ENCODE measurements at places on chromosomes 7 and 10. TPM values are rescaled to one million over a fixed set of nuclear protein-coding genes. Genes with fewer than 3 reads are reported as not detected.

GRCh38 chr10:12875100-12875499 is 126.4 kb downstream of the CCDC3 start:
- no peak for DNase-seq

DNA sequence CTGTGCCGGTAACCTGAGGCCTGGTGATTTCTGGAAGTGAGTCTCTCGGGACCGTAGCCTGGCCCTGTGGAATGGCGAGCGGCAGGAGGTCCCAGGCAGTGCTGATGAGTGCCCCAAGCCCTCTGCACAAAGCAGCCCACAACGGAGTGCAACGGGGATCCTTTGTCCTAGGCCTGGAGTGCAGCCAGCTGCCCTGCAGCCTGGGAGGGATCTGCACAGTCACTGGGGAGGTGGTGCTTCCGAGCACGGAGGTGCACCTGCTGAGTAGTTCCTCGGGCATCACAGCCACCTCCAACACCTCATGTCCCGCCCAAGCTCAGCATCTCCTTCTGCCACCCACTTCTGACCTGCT is 162.8 kb upstream of the ZMIZ1 start:
- DNase-seq: no peak

- DNase-seq: no peak
These were observed 17.3 kb downstream of the GRID2IP start for GRCh38 chr7:6533893-6534495.

DNA sequence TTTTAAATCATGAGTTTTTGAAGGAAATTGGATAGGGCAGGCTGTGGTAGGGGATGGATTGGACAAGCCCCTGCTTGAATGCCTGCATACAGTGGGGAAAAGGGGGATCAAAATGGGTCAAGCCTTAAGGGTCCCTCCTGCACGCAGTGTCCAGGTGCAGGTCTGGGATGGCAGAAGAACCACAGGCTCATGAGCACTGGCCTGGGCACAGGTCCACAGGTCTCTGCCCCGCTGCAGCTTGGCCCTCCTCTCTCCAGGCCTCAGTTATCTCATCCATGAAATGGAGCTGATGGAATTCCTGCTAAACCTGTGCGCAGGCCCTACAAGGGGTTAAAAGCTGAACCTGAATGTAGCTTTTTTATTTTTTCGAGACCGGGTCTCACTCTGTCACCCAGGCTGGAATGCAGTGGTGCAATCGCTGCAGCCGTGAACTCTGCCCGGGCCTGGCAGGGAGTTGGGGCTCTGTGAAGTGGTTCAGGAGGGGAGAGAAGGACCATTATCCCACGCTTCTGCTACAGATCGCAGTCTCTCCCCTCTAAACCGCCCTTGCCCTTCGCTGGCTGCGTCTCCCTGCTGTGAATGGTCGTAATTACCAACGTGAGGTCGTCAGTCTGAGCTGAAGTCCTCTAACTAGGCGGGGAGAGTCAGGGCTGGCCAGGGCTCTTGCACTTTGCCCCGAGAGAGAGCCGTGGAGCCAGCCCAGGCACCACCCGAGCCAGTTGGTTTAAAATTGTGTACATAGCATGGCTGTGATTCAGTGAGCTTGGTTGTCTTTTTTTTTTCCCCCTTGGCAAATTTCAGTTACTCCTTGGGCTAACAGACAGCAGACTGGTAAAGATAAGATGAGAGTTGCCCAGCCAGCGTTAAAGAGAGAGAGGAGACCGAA is 77.5 kb upstream of the GTF2I start:
- no peak for DNase-seq

The SCART1 gene
- total RNA-seq: 1.5 TPM

The DNAH11 gene
- 1.7 TPM for total RNA-seq

DNA sequence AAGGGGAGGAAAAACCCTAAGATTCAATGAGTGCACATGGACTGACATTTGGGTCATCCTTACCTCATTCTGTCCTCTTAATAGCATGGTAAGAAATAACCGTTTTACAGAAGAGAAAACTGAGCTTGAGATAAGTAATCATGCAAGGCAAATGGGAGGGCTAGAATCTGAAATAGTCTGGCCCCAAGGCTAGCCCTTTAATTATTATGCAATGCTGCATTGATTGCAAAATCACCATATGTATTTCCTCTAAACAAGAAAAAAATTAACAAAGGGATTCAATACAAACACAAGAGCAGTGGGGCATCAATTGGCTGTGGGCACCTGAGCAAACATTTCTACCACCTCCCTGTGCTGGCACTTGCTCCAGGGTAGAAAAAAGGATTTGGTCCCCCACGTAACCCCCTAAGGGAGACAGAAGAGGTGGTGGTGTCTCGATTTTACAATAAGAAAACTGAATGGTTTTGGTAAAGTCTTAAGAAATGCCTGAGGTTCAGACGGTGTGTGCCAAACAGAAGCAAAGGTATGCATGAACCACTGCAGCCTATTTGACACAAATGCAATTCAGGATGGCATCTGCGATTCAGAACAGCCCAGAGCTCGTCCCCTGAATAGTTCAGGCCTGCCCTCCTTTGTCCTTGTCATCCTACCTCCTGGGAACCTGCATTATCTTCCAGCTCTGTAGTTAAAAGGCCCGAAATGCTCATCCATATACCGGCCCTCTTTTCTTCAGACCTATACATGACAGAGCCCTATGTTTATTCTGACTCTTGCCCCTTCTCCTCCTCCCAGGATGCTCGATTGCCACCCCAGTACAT is 23.6 kb downstream of the PIP4K2A start:
- DNase-seq: no peak

The SFRP5 gene
- not detected for total RNA-seq

- no peak for DNase-seq
These were observed 28.0 kb downstream of the NUDT1 start for GRCh38 chr7:2269991-2270460.

The GSTO2 gene
- 1.1 TPM for total RNA-seq

GRCh38 chr10:104488439-104488832 is 134.8 kb downstream of the CFAP58 start:
- DNase-seq: no peak

GRCh38 chr7:151452680-151453325 is 12.9 kb upstream of the CRYGN start:
- no peak for DNase-seq

DNA sequence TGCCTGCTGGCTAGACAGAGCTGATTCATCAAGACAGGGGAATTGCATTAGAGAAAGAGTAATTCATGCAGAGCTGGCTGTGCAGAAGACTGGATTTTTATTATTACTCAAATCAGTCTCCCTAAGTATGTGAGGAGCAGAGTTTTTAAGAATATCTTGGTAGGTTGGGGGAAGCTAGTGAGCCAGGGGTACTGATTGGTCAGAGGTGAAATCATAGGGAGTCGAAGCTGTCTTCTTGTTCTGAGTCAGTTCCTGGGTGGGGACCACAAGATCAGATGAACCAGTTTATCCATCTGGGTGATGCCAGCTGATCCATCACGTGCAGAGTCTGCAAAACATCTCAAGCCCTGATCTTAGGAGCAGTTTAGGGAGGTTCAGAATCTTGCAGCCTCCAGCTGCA is 39.8 kb downstream of the FOXI2 start:
- DNase-seq: no peak

DNA sequence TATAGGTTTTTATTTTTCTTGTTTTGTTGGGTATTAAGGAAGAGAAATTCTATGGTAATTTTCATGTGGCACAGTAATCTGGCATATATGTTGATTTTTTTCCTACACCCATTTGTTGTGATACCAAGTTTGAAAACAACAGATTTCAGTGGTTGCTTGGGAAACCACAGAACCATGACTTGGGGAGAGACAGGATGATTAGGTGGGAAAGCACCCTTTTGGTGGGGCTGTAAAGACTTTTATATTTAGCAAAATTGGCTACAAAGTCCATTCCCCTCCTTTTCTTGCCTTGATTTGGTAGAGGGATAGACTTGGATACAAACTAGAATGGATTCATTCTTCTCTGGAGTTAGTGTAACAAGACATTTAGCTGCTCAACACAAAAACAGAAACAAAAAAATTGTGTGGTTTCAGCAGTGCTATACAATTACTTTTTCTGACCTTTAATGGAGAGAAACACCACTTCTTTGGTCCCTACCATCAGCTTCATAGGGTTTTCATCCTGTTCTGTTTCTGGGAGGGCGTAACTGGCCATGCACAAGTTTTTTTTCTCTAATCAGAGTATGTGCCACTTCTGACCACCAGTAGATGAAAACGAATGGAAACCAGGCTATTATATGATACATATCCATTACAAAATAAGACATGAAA is 52.7 kb downstream of the FIGNL1 start:
- peak; percentile 56 for DNase-seq

DNA sequence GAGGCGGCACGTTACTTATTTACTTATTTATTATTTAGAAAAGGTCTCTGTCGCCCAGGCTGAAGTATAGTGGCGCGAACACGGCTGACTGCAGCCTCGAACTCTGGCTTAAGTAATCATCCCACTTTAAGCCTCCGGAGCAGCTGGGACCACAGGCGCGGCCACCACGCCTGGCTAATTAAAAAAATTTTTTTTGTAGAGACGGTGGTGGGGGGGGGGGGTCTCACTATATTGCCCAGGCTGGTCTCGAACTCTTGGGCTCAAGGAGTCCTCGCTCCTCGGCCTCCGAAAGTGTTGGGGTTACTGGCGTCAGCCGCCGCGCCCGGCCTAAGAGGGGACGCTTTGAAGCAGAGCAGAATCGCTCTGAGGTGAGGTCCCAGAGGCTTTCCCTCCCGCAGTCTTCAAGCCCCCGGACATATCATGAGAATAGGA is 675 bp upstream of the FRAT2 start:
- no peak for DNase-seq

- no peak for DNase-seq
These were observed 78.7 kb upstream of the CXCL12 start for GRCh38 chr10:44463511-44464121.

- DNase-seq: peak; percentile 74
These were observed 116.8 kb downstream of the ABLIM1 start for GRCh38 chr10:114541081-114541796.

GRCh38 chr10:4108693-4109092 is 323.7 kb upstream of the KLF6 start:
- DNase-seq: no peak

GRCh38 chr7:138900035-138900828 is 81.0 kb downstream of the KIAA1549 start:
- DNase-seq: no peak

DNA sequence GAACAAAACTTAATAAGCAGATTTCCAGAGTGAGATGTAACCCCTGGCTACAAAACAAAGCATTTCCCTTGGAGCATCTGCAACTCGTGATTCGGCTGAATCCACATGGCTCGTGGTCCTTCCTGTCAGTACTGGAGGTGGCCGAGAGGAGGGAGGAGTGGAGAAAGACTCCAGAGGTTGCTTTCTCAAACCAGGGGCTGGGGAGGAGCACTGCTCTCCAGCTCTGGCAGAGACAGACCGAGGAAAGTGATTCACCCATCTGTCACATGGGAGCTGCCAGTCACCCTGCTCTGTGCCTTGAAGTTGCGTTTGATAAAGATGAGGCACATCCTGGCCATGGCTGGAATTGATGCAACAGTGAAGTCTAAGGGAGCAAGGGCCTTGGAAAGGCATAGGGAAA is 72.7 kb downstream of the COL13A1 start:
- DNase-seq: no peak

- no peak for DNase-seq
These were observed 108.7 kb upstream of the RHOBTB1 start for GRCh38 chr10:61052469-61053205.

GRCh38 chr7:155418941-155419755 is 38.8 kb upstream of the EN2 start:
- DNase-seq: no peak

The ADIRF gene
- total RNA-seq: not detected

- DNase-seq: no peak
These were observed 84.0 kb upstream of the MYO3A start for GRCh38 chr10:25849988-25850387.

DNA sequence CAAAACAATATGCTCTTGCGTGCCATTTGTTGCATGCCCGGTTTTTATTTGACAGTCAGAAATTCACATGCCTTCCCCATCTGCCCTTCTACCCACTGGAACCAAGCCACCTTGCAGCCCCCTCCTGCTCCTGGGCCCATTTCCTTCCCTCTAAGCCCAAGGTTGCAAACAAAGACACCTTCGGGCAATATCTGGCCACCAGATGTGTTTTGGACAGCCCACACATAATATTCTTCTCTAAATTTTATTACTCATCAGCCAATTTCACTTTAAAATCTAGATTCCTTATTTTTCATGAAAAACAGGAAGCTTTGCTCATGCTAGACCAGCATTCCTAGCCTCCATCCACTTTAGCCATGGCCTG is 18.2 kb upstream of the C10orf105 start:
- no peak for DNase-seq

The NMT2 gene
- 9.4 TPM for total RNA-seq

GRCh38 chr10:85788570-85788969 is 578.0 kb downstream of the GRID1 start:
- no peak for DNase-seq

The POU6F2 gene
- not detected for total RNA-seq

- DNase-seq: no peak
These were observed 12.7 kb downstream of the HHEX start for GRCh38 chr10:92702301-92702916.

GRCh38 chr7:77321300-77321699 is 94.8 kb downstream of the GSAP start:
- DNase-seq: no peak

The MRC1 gene
- not detected for total RNA-seq

The FOXP2 gene
- total RNA-seq: not detected

GRCh38 chr10:49273082-49273465 is 25.9 kb upstream of the C10orf71 start:
- no peak for DNase-seq

GRCh38 chr7:37039131-37039749 is 314.9 kb upstream of the AOAH start:
- DNase-seq: no peak

The FBXL13 gene
- 0.54 TPM for total RNA-seq

- no peak for DNase-seq
These were observed 78.2 kb upstream of the GNA12 start for GRCh38 chr7:2922348-2922691.

- DNase-seq: no peak
These were observed 504.5 kb downstream of the XPNPEP1 start for GRCh38 chr10:109418795-109419194.

DNA sequence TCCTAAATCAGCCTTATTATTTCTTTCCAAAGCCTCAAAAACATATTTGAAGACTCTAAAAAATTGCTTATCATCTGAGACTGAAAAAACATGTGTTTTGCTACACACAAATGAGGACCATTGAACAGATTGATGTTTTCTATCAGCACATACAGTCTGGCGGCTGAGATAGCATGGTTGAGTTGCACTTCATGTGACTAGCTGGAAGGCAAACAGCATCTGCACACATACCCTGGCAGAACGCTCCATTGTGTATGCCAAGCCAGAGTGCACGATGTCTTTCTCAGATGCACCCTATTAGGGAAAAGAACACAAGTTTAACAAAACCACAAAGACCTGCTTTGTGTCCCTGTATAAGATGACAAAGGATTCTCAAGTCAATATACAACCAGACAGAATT is 33.0 kb downstream of the FAM25A start:
- DNase-seq: no peak

DNA sequence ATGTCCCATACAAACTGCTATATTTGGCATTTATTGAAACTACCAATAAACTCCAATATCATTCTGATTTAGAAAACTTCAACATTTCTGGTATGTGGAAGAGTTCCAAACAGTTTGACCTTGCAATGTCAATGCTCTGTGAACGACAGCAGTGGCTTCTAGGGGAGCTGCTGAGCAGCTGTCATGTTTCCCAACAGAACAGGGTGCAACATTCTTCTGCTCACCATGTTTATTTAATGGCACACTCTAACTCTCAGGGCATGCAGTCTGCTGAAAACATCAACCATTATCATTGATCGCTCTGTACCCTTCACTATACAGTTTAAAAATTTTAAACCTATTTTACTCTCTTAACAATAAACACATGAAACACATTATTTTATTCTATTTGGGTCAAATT is 25.9 kb downstream of the LMOD2 start:
- no peak for DNase-seq

The PTPN20 gene
- not detected for total RNA-seq

The BTAF1 gene
- total RNA-seq: 59.2 TPM

The NANOS1 gene
- total RNA-seq: 1.0 TPM
